ENCODE measurements at places on chromosomes 6 and 20. TPM values are rescaled to one million over a fixed set of nuclear protein-coding genes. Genes with fewer than 3 reads are reported as not detected.

Gene SOX18
- total RNA-seq, result 12.8 TPM

Gene PARD6B
- 14.4 TPM for total RNA-seq

- DNase-seq, result no peak
Observed at GRCh38 chr20:42461965-42462593, 727.6 kb downstream of the PTPRT start.

DNA sequence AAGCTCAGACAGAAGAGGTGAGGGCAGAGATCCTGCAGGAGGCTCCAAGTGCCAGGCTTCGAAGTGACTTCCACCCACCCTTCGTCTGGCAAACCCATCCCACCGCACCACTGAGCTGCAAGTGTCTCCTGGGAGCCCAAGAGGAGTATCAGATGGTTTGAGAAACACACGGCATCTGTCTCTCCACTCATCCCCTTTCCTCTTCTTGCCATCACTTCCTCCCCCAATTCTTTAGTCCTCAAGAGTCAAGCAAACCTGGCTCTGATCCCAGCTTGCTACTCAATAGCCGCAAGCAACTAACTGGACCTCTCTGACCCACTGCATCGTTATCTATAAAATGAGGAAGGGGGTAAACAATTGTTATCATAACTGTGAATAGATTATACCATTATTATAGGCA, 142.1 kb downstream of the BMP7 start:
- DNase-seq, result no peak

DNA sequence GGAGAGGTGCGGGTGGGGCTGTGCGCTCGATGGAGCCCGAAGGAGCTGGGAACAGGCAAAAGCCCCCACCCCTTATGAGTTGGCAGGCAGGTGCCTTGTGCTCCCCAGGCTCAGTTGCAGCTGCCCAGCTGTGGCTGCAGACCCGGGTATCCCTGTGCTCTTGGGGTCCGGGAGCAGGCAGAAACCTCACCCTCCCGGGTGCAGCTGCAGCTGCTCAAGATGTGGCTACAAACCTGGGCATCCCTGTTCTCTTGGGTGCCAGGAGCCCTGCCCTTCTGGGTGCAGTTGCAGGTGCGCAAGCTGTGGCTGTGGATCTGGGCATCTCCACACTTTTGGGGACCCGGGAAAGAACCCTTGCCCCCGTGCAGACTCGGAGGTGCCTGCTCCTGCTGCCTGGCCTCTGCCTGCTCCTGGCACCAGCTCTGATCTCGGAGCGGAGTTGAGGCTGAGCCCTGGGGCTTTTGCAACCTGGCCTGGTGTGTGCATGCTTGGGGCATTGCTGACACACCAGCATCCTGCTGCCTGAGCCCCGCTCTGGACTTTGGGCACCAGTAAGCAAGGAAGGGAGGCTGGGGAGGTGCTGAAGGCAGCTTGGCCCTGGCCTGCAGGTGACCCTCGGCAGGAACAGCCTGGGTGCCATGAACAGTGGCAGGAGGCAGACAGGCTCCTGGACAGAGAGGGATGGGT, 21.6 kb downstream of the OR2J3 start:
- no peak for DNase-seq
